ENCODE measurements at places on chromosomes 12 and 14. TPM values are rescaled to one million over a fixed set of nuclear protein-coding genes. Genes with fewer than 3 reads are reported as not detected.

DNA sequence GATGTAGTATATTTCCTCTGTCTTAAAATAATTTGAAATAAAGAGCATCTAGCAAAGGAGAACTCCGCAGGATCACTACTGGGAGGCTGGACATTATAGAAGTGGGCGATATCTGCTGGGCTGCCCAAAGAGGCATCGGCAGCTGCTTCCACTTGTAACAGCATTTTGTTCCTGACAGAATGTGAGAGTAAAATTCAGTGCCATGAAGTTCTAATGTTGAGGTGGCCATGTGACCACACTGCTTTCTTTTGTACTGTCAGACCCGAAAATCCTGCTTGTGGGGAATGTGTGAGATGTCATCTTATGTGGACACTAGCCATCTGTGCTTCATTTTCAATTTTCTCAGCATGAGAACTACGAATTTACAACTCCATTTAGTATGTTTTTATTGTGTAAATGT lies 151.9 kb downstream of the ACSS3 start:
- DNase-seq = no peak

DNA sequence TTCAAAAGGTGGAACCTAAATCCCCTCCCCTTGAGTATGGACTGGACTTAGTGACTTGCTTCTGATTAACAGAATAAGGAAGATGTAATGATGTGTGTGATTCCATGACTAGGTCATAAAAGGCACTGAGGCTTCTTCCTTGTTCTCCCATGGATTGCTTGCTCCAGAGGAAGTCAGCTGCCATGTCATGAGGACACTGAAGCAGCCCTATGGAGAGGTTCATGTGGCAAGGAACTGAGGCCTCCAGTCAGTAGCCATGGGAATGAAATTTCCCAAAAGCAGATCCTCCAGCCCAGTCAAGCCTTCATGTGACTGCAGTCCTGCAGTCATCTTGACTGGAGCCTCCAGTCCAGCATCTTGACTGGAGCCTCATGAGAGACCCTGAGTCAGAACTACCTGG lies 10.7 kb downstream of the TMBIM4 start:
- no peak for DNase-seq

DNA sequence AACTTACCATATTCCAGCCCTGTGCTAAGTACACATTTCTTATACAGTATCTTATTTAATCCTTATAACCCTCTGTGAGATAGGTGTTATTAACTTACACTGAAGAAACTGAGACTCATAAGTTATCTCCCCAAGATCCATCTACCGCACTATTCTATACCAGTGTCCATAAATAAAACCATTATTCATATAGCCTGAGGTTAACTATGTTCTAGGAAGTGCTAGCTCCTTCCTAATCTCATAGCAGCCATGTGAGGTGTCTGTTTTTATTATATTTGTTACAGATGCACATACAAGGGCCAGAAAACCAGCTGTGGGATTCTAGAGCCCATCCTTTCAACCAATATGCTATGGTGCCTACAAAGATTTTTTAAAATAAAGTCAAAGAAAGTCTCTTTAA lies 100.3 kb upstream of the RAP1B start:
- no peak for DNase-seq

- no peak for DNase-seq
Observed at GRCh38 chr12:108147279-108147678, 18.2 kb downstream of the WSCD2 start.

DNA sequence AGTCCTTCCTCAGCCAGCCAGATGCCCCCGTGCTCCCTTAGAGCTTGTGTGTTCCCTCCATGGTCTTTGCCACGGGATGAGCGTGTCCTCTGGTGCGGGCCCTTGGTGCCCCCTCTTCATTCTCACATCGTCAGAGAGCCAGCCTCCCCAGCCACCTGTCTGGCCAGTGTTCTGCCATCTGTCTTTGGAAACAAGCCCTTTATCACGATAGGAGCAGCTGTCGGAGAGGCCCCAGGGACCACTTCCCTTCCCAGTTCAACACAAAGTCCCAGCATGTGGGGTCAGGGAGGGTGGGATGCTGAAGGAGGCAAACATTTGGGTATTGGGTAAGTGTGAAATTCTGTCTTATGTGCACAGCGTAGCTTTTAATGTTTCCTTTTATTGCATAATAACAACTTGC lies 44.5 kb downstream of the DYNC1H1 start:
- DNase-seq = no peak

DNA sequence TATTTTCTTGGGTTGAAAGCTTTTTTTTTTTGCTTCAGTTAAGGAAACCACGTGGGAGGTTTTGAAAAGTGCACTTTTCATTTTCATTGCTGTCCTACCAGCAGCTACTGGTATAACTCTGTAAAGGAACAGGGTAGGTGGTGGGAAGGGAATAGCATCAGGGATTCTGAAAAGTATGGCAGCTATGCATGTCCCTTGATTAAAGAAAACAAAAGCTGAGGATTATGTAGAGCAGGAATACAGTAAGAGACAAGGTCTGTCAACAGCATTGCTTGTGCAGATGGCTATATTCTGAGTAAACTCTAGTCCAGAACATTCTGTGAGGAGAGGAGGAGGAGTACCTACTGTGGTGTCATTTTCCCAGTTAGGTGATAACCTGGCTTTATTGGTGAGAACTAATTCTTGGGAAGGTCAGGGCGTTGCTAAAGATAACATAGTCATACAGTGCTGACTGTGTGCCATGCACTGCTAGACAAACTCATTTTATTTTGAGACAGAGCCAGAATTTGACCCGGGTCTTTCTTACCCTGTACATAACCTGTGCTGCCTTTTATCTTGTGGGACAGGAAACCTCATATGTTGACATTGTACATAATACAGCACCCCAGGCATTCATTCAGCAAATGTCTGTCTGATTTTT lies 80.3 kb upstream of the TRAF3 start:
- DNase-seq = no peak

- DNase-seq = no peak
Observed at GRCh38 chr14:103801459-103801858, 45.9 kb downstream of the PPP1R13B start.

- no peak for DNase-seq
Observed at GRCh38 chr12:1277905-1278304, 286.9 kb downstream of the ERC1 start.

GRCh38 chr14:51442513-51443175 lies 202.6 kb downstream of the TMX1 start:
- peak; percentile 45 for DNase-seq

- no peak for DNase-seq
Observed at GRCh38 chr12:48810903-48811431, 7.3 kb upstream of the CACNB3 start.

DNA sequence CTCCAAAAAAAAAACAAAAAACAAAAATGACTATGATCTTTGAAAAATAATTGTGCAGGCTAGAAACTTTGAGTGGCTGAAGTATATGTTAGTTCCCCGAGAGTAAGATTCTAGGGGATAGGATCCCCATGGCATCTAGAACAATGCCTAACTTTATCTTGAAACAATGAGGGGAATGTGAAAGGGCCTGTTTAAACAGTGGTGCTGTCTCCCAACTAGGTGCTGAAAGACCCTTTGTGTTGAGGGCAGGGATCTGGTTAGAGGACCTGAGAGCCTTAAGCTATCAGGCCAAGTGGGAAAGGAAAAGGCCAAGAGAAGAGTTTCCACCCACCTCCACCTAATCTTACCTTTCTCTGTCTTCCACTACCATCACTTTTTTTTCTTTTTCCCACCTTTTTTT lies 6.8 kb upstream of the YLPM1 start:
- no peak for DNase-seq

- DNase-seq = no peak
Observed at GRCh38 chr14:90303473-90303872, 28.3 kb downstream of the NRDE2 start.

Gene NKX2-8
- not detected for total RNA-seq

- DNase-seq = no peak
Observed at GRCh38 chr14:22651586-22651985, 7.4 kb upstream of the OR6J1 start.

- no peak for DNase-seq
Observed at GRCh38 chr14:68594737-68595380, 198.0 kb downstream of the ZFP36L1 start.

GRCh38 chr12:47281667-47282171 lies 202.0 kb upstream of the AMIGO2 start:
- DNase-seq = no peak

DNA sequence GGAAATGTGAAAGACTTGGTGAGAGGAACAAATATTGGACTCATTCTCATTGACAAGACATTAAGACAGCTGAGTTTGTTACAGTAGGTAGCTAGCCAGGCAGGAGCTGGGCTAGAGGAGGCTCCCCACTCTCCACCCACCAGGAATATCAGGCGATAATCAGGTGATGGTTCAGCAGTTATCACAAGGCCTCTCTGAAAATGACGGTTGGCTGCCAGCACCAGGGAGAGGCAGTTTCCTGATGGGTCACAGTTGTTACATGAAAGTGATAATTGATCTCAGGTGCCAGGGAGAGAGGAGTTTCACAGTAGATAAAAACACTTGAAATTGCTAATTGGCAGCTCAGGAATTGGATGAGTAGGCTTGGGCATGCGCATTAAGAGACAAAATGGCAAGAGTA lies 116.5 kb downstream of the TMTC2 start:
- no peak for DNase-seq

DNA sequence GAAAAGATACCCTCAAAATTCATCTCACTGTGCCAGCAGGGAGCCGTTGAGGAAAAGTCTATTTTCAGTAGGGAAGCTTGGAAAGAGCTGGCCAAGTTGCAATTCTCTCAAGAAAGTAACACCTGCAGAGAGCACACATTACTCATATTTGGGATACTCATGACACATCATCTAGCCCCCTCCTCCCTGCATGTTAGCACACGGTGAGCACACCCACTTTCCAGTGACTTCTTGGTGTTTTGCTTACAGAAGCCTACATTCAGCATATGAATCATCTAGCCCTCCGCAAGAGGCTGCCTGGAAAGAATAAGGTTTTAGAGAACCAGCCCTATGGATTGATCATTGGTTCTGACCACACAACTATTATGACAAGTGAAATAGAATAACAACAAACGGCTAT lies 124.5 kb downstream of the PTPRO start:
- no peak for DNase-seq

DNA sequence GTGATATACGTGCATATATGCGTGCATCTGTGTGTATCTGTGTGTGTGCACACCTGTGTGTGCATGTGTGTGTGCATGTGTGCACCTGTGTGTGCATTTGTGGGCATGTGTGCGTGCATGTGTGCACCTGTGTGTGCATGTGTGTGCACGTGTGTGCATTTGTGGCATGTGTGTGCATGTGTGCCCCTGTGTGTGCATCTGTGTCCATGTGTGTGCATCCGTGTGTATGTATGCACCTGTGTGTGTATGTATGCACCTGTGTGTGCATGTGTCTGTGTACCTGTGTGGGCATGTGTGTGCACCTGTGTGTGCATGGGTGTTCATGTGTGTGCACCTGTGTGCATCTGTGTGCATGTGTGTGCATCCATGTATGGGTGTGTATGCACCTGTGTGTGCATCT lies 167.8 kb upstream of the SFSWAP start:
- DNase-seq = no peak

GRCh38 chr14:95516554-95517181 lies at the start of gene SYNE3:
SYNE3 (minus strand) TSS chr14:95516650; CDS start chr14:95475821, 40,829 bp downstream.
- no peak for DNase-seq

Gene MBIP
- 28.0 TPM for total RNA-seq

DNA sequence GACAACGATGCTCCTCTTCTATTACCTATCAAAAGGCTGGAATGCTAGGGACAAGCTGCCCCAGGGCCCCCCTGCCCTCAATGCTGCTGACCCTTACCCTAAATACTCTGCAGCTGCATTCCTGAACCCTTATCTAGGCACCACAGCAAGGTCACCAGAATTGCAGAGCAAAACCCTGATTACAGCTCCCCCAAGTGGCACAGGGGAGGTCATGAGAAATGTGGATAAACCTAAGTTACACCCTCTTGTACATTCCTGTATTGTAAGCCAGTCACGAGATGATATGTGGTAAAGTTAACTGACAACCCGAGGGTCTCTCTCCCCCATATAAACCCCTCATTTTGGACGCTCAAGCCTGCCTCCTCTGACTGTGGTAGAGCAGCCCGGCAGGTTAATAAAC lies 411.8 kb upstream of the STXBP6 start:
- no peak for DNase-seq

DNA sequence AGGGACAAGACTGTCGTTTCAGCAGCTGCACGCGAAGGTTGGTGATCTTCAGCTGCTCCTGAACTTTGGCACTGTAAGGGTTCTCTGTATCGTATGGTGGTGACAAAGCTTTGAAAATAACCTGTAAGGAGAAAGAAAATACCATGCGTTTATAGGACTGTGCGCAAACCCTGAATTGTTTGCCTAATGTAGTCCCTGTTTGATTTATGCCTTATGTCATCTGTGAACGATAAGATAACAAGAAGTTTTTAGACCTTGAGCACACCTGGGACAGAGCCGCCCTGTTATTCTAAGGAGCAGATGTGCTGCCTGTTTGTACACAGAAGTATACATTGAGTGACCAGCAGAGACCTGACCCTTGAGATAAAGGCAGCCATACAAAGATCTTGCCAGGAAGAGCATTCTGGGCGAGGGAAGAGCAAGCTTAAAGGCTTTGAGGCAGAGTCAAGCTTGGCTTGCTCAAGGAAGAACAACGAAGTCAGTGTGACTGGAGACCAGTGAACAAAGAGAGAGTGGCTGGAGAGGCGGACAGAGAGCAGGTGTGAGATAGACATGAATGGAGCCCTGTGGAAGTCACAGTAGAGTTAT lies 52.4 kb downstream of the NTN4 start:
- no peak for DNase-seq

DNA sequence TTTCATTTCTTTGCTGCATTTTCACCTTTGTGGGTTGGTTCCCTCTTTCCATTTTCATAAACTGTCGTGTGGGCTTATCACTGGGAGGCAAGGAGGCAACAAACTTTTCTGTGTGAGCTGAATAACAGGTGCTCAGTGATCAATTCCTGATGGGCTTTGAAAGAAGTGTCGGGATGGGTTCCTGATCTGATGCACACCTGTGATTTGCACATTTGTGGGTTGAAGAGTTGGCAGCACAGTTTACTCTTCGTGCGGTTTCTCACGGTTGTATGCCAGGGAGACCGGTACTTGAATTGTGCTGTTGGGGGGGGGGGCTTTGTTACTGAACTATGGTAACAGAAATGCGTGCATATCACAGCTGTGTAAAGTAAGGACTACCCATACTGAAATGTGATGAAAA lies 16.0 kb upstream of the ASPG start:
- no peak for DNase-seq

DNA sequence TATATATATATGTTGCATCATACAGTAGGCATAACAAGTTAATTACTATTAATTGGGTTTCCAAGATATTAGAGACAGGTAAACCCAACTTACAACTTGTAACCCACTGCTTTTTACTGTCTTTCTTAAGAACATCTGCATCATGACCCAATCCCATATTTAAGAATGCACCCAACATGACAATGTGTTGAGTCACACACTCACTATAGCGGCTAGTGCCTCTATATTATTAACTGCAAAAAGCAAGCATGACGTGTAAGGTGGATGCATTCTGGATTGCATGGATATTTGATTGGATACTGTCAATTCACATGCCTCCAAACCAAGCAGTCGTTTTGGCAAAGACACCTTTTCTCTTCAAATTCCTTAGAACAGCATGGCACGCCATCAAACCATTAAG lies 68.2 kb downstream of the KSR2 start:
- no peak for DNase-seq

Gene POU6F1
- total RNA-seq = 4.8 TPM

Gene KERA
- total RNA-seq = 4.8 TPM

All from skin of body (tissue), 3 donors.